ENCODE measurements at places on chromosomes 1 and 21. TPM values are rescaled to one million over a fixed set of nuclear protein-coding genes. Genes with fewer than 3 reads are reported as not detected.

- no peaks in the 10 kb centered on the region for H3K27me3 ChIP-seq
- H3K4me3 ChIP-seq, result no peak overlapping the region
- peaks cover 55% of the 10 kb centered on the region for H3K4me1 ChIP-seq
- no peak for DNase-seq
Measured at GRCh38 chr1:205315008-205315618, 6.4 kb downstream of the NUAK2 start.

DNA sequence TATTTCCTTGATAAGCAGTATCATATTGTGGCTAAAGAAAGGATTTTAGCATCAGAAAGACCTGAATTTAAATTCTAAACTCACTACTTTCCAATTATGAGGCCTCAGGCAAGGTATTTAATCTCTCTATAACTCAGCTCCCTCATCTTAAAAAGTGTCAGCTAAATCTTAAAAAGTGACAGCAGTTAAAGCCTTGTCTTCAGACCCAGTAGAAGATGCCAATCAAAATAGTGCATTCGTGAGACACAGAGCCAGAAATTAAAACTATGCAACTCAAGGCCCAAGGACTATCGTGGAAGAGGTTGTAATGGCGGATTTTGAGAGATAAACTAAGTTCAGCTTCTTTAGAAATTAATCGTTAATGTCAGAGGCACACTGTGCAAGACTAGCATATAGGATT lies 677.5 kb upstream of the BRINP3 start:
- H3K27ac ChIP-seq, result no peak overlapping the region
- no peak overlapping the region for H3K4me3 ChIP-seq
- no peaks in the 10 kb centered on the region for H3K36me3 ChIP-seq
- DNase-seq, result no peak
- H3K27me3 ChIP-seq, result no peaks in the 10 kb centered on the region

DNA sequence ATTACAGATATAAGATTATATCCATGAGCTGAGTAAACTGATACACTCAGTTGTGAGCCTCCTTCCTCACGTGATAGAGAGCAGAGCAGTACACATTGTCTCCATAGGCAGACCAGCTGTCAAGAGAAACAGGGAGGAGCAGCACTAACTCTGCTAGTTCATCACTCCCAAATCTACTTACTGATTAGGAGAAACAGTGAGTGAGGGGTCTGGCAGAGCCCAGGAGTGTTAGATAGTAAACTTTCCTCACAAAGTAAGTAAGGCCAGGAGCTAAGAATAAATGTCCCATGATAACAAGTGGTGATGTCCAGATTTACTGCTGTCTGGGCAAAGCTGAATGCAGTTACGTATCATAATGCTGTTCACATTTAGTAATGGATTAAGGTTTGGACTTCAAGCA lies 168.6 kb upstream of the KCNK2 start:
- no peaks in the 10 kb centered on the region for H3K27me3 ChIP-seq
- no peak overlapping the region for H3K27ac ChIP-seq
- no peaks in the 10 kb centered on the region for H3K36me3 ChIP-seq
- DNase-seq, result no peak
- H3K4me3 ChIP-seq, result no peak overlapping the region

GRCh38 chr1:31476891-31477846 lies 64.2 kb downstream of the SERINC2 start:
- no peak overlapping the region for H3K27ac ChIP-seq
- no peak overlapping the region for H3K4me3 ChIP-seq
- no peaks in the 10 kb centered on the region for H3K4me1 ChIP-seq

DNA sequence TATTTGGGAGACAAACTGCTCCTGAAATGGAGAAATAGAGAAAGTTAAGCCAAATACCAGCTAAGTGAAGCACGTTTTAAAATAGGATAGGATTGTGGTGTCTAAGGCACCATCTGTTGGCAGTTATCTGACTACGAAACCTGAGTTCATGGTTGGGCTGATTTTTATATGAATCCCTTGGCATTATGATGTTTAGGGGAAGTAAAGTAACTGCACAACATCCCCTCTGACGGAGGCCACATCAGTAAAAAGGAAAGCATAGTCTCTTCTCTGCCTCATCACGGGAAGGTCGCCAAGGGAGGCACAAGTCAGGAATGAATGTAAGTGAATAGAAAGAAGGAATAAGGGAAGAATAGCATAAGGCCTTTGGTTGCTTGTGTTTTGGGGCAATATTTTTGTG lies 128.0 kb downstream of the PRRX1 start:
- no peaks in the 10 kb centered on the region for H3K36me3 ChIP-seq
- no peaks in the 10 kb centered on the region for H3K27me3 ChIP-seq
- H3K27ac ChIP-seq, result no peak overlapping the region
- no peak overlapping the region for H3K4me3 ChIP-seq
- no peak for DNase-seq

The TMPRSS3 gene
- 1.2 TPM for total RNA-seq

DNA sequence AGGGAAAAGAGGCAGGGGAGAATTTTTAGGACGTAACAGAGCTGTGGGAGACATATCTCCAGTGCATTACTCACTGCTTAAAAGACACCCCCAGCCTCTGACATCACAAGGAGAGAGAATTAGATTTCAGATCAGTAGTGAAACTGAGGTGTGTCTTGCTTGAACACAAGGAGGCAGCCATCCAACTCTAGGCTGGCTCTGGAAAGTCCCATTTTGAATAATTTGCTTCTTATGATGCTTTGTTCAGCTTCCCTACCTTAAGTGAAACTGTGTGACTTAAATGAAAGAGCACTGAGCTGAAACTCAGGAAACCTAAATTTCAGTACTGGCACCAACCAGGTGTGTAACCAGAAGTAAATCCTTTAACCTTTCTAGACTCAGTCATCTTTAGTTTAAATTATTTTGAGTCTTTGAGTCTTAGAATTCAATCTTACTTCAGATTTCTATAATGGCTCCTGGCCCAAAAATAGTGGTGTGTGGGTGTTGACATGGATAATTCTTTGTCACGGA lies 251.6 kb upstream of the SGIP1 start:
- no peaks in the 10 kb centered on the region for H3K36me3 ChIP-seq
- no peaks in the 10 kb centered on the region for H3K4me1 ChIP-seq
- DNase-seq, result no peak

The NEGR1 gene
- total RNA-seq, result 4.0 TPM

- H3K36me3 ChIP-seq, result no peaks in the 10 kb centered on the region
- H3K27me3 ChIP-seq, result no peaks in the 10 kb centered on the region
- DNase-seq, result no peak
- no peaks in the 10 kb centered on the region for H3K4me1 ChIP-seq
- H3K27ac ChIP-seq, result no peak overlapping the region
Measured at GRCh38 chr1:192430644-192431043, 113.9 kb downstream of the RGS21 start.

The SLC45A3 gene
- 29.6 TPM for total RNA-seq

DNA sequence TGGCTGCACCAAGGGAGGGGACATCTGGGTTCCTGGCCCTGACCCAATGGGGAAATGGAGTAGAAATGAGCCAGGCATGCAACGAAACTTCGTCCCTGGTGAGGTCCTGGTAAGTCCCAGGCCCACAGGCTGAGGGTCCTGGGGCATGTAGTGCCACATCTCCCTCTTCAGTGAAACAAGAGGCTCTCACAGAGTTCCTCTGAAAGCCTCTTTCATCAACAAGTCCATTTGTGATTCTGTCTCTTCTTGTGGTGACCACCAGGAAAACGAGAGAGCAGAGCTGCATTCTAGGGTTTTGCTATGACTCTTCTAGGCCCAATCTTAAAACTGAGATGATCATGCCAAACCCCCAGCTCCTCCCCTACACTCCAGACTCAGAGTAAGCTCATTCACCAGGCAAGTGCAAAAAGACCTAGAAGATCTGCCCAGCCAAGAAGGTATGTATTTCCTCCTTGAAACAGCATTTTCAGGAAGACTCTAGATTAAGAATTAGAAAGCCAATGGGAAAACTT lies 24.3 kb upstream of the RNF220 start:
- no peak overlapping the region for H3K4me3 ChIP-seq
- H3K4me1 ChIP-seq, result no peaks in the 10 kb centered on the region
- H3K27ac ChIP-seq, result no peak overlapping the region
- no peaks in the 10 kb centered on the region for H3K27me3 ChIP-seq

The FCRL2 gene
- total RNA-seq, result 0.10 TPM

The EXO5 gene
- total RNA-seq, result 8.7 TPM

DNA sequence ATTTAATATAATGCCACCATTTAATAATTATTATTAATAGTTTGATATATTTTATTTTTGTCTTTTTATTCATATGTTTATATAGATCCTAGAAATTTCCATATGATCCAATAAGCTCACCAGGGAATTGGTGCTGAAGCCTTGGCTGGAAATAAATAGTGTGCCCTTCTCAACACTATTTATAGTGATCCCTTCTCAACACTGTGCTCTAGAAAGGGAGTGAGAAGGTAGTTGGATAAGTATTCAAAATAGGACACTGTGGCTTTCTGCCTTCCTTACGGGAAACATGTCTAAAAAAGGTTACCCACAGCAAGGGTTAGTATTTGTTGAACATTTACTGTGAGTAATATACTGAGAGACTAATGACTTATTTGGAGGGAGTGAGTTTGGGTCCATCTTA lies 496.1 kb downstream of the NEGR1 start:
- H3K27me3 ChIP-seq, result no peaks in the 10 kb centered on the region
- DNase-seq, result no peak
- H3K4me1 ChIP-seq, result no peaks in the 10 kb centered on the region
- no peaks in the 10 kb centered on the region for H3K36me3 ChIP-seq

- peak overlapping the region; percentile 99 for H3K27ac ChIP-seq
- no peaks in the 10 kb centered on the region for H3K27me3 ChIP-seq
- peaks cover 18% of the 10 kb centered on the region for H3K4me1 ChIP-seq
- no peak for DNase-seq
- no peaks in the 10 kb centered on the region for H3K36me3 ChIP-seq
- H3K4me3 ChIP-seq, result no peak overlapping the region
Measured at GRCh38 chr1:234601301-234602017, 8.5 kb downstream of the IRF2BP2 start.

The VANGL2 gene
- 10.3 TPM for total RNA-seq

DNA sequence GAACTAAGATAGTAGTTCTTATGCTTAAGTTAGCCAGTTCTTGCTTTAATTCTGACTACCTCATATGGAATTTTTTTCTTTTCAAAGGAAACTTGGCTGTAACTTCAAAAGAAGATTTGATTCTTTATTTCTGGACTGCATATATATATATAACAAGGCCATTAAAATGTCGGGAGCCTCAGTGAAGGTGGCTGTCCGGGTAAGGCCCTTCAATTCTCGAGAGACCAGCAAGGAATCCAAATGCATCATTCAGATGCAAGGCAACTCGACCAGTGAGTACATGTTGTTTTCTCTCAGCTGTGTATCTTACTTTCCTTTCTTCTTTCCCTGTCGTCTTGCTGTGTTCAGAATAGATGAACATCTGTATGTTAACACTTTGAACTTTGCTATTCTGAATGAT lies 21.8 kb downstream of the KIF1B start:
- H3K27ac ChIP-seq, result no peak overlapping the region
- H3K4me1 ChIP-seq, result no peaks in the 10 kb centered on the region
- no peak overlapping the region for H3K4me3 ChIP-seq
- H3K36me3 ChIP-seq, result no peaks in the 10 kb centered on the region

DNA sequence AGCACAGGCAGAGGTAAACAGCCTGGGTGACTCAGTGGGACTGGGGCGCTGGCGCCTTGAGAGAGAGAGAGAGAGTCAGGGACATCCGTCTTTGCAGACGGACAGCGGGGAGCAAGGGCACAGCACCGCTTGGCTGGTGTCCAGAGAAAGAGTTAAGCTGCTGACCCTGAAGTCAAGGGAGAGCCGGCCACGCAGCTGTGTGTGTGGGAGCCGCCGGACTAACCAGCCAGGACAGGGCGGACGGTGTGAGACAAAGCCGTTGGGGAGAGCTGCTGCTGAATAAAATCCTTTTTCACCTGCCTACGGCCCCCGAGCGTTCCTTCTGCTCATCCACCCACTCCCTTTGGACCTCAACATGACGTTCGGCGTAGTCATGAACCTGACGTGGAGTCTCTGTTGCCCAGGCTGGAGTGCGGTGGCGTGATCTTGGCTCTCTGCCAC lies 14.5 kb downstream of the CFAP74 start:
- no peaks in the 10 kb centered on the region for H3K27me3 ChIP-seq
- H3K27ac ChIP-seq, result no peak overlapping the region
- no peak for DNase-seq
- H3K36me3 ChIP-seq, result no peaks in the 10 kb centered on the region
- no peaks in the 10 kb centered on the region for H3K4me1 ChIP-seq

GRCh38 chr1:227789084-227790033 lies 26.1 kb upstream of the PRSS38 start:
- peak overlapping the region; percentile 49 for H3K4me3 ChIP-seq
- H3K4me1 ChIP-seq, result peaks cover 11% of the 10 kb centered on the region
- DNase-seq, result peak; percentile 18
- H3K27ac ChIP-seq, result no peak overlapping the region
- H3K27me3 ChIP-seq, result peaks cover 8% of the 10 kb centered on the region
- no peaks in the 10 kb centered on the region for H3K36me3 ChIP-seq

- no peak overlapping the region for H3K27ac ChIP-seq
- peaks cover 9% of the 10 kb centered on the region for H3K36me3 ChIP-seq
- DNase-seq, result no peak
- H3K4me3 ChIP-seq, result no peak overlapping the region
Measured at GRCh38 chr1:54397090-54397591, 9.1 kb downstream of the SSBP3 start.

The SNAP47 gene
- 19.0 TPM for total RNA-seq

The STXBP3 gene
- 43.5 TPM for total RNA-seq

DNA sequence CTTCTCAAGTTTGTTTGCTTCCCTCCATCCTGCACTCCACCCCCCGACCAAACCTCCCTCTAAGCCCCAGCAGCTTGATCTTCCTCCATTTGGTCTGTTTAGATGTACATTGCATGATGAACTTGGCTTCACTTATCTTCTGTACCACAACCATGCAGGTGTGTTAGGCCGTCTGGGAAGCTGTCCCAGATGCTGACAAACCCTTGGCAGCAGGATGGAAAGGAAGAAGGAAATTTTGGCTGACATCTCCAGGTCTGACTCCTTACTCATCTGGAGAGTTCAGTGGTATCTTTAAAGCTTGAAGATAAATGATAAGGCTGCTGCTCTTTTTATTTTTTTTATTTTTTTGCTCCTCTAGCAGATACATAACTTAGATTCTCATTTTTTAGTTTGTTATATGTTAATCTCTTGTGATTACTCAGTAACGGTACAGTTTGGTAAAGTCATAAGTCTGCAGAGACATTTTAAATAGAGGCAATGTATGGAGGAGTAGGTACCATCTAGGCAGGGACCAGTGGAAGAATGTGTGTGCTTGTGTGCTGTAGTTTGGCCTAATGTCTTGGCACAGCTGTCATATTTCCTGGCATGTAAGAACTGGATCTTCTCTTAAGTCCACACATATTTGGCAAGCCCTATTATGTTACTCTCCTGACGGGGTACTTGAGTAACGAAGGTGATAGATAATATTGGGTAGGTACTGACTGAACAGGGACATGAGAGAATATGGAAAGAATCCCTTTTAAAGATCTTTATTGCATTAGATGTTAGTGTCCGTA lies 79.7 kb downstream of the CACHD1 start:
- no peak overlapping the region for H3K27ac ChIP-seq
- DNase-seq, result no peak
- no peaks in the 10 kb centered on the region for H3K4me1 ChIP-seq
- H3K27me3 ChIP-seq, result no peaks in the 10 kb centered on the region
- H3K4me3 ChIP-seq, result no peak overlapping the region

DNA sequence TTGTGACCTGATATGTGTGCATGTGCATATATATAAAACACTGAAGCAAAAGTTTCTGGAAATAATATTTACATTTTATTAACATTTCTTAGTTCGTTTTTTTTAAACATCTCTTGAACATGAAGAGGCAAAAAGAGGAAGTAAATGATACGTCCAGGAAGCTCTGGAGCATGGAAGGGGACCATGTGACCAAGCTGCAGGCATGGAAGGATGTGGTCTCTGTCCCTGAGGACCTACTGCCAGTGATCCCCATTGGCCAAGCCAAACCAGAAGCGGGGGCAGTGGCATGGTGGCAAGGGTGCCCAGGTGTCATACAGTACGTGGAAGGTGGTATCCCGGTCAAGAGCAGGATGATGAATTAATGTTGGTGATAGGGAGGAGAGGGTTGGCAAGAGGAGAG lies 268.3 kb upstream of the PROX1 start:
- no peaks in the 10 kb centered on the region for H3K4me1 ChIP-seq
- no peak overlapping the region for H3K27ac ChIP-seq
- H3K4me3 ChIP-seq, result no peak overlapping the region
- H3K36me3 ChIP-seq, result no peaks in the 10 kb centered on the region
- H3K27me3 ChIP-seq, result no peaks in the 10 kb centered on the region

All from colonic mucosa (tissue), 4 donors.